ENCODE measurements at places on chromosomes 2 and 18. TPM values are rescaled to one million over a fixed set of nuclear protein-coding genes. Genes with fewer than 3 reads are reported as not detected.

SLC14A1 gene
- total RNA-seq = 14.9 TPM

ABCB11 gene
- total RNA-seq = 0.06 TPM

CFLAR gene
- 115 TPM for total RNA-seq

GPR35 gene
- 2.5 TPM for total RNA-seq

SALL3 gene
- total RNA-seq = 10.9 TPM

ASAP2 gene
- total RNA-seq = 40.0 TPM

SESTD1 gene
- 48.3 TPM for total RNA-seq

BABAM2 gene
- total RNA-seq = 37.3 TPM

SFT2D3 gene
- 8.6 TPM for total RNA-seq

AQP4 gene
- total RNA-seq = 0.93 TPM

Data from metanephros (tissue), 2 donors.